ENCODE measurements at places on chromosomes 16 and 17. TPM values are rescaled to one million over a fixed set of nuclear protein-coding genes. Genes with fewer than 3 reads are reported as not detected.

The UBE2O gene
- 39.6 TPM for total RNA-seq

The KRTAP2-1 gene
- total RNA-seq, result not detected

The CHRNE gene
- total RNA-seq, result 1.5 TPM

The C16orf46 gene
- total RNA-seq, result 2.0 TPM

The ODAD4 gene
- total RNA-seq, result 3.7 TPM

The CDH13 gene
- total RNA-seq, result 43.6 TPM

The CTRL gene
- 2.9 TPM for total RNA-seq

The BEAN1 gene
- total RNA-seq, result 5.3 TPM

The INTS2 gene
- 41.9 TPM for total RNA-seq

The HEATR9 gene
- total RNA-seq, result not detected

The CXCL16 gene
- total RNA-seq, result 0.91 TPM

The MGAT5B gene
- 28.4 TPM for total RNA-seq

The IRX3 gene
- total RNA-seq, result 11.4 TPM

The KRT40 gene
- not detected for total RNA-seq

The ELMO3 gene
- 0.54 TPM for total RNA-seq

The HAS3 gene
- 14.5 TPM for total RNA-seq

All from cerebellum (tissue), 4 donors.